ENCODE measurements at places on chromosomes 2 and 18.

DNA sequence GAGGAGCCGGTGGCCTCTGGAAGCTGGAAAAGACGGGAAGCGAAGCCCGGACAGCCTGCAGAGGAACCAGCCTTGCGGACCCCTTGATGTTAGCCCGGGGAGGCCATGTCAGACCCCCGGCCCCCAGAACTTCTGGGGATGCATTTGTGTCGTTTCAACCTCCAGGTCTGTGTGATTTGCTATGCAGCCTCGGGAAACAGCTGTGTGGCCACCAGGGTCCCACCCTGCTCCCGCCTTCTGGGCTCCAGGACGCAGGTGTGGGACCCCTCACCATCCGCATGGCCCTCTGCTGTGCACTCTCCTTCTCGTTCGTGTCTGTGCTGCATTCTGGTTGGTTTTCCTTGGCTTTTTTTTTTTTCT is 13.3 kb downstream of the NEU4 start:
- no peaks in the 10 kb centered on the region for H3K36me3 ChIP-seq
- no peak overlapping the region for H3K4me3 ChIP-seq
- no peak overlapping the region for H3K27ac ChIP-seq
- no peak for DNase-seq
- no peaks in the 10 kb centered on the region for H3K4me1 ChIP-seq

- H3K36me3 ChIP-seq: no peaks in the 10 kb centered on the region
- H3K4me3 ChIP-seq: no peak overlapping the region
- H3K27ac ChIP-seq: peak overlapping the region; percentile 3
- H3K27me3 ChIP-seq: no peaks in the 10 kb centered on the region
- peak; percentile 28 for DNase-seq
Observed at GRCh38 chr18:41128126-41128525, 826.9 kb upstream of the PIK3C3 start.

DNA sequence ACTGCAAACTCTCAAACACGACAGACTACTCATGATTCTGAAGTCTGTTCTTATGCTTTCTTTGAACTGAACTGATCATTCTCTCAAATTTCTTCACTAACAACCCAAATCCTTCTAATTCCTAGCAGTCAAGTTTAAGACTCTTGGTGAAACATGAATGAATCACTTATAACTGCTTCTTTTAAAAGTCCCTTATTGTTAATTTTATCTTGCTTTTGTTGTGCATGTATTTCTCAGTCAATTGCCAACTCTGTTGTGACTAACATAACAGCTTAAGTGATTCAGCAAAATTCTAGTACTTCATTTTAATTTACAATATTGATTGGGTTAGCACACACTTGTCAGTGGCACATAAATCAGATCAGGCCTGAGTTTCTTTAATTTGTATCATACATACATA is 357.0 kb upstream of the FSIP2 start:
- H3K4me3 ChIP-seq: no peak overlapping the region
- H3K4me1 ChIP-seq: no peaks in the 10 kb centered on the region
- no peak overlapping the region for H3K27ac ChIP-seq
- DNase-seq: no peak

DNA sequence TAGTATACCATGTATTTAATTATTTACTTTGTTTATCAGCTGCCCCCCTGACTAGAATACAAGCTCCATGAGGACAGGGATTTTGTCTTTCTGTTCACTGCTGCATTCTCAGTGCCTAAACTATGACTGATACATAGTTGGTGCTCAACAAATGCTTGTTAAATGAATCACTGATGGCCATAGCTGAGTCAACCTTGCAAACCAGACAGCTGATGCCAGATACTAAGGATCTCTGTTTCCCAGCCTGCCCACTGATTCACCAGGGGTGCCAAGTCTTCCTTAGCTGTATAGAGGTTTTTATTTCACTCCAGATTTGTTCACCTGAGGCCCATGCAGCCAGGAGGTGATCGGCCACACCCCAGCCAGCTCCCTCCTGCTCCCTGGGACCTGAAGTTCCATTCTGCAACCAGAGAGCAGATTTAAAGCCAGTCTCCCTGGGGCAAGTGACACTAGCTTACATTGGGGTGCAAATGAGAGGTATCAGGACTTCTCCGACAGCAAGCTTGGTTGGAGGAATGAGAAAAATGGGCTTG is 92.2 kb downstream of the C1QL2 start:
- H3K36me3 ChIP-seq: no peaks in the 10 kb centered on the region
- H3K27ac ChIP-seq: no peak overlapping the region
- H3K4me1 ChIP-seq: no peaks in the 10 kb centered on the region
- no peaks in the 10 kb centered on the region for H3K27me3 ChIP-seq
- no peak overlapping the region for H3K4me3 ChIP-seq
- DNase-seq: peak; percentile 2

DNA sequence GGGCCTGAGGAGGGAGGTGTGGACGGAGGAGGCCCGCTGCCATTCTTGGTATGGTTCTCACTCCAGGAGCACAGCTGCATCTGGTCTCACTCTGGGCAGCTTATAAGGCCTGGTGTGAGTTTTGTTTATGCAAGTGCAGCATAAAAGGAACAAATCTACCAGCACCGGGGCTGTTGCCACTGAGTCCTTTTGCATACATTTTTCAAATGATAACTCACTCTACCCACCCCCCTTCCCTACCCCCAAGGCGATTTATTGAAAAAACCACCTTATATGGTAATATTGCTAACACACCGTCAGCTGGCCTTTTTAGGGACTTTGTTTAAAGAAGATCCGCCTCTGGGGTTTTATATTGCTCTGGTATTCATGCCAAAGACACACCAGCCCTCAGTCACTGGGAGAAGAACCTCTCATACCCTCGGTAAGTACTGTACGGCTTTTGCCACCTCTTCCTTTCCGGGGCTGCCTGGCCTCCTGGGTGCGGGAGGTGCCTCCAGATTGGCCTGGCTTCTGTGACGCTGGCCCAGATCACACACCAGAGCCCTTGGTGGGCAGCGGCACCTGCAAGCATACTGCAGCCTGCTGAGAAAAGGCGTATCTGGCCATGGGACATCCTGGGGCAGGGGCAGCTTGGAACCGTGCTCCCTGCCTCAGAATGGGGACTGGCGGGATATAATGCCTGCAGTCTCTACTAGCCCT is at the start of gene ACTG2:
Gene ACTG2, plus strand, starts transcription at position 378 of the 699 bp plus-strand sequence. CDS start 8,304 bp downstream, outside the sequence.
- H3K4me3 ChIP-seq: peak within 1 kb of the TSS; percentile 51
- no peaks in the 10 kb centered on the region for H3K36me3 ChIP-seq
- peaks cover 29% of the 10 kb centered on the region for H3K27me3 ChIP-seq
- no peak within 1 kb of the TSS for H3K27ac ChIP-seq
- peak; percentile 13 for DNase-seq
- H3K4me1 ChIP-seq: peaks cover 26% of the 10 kb centered on the region

GRCh38 chr2:239204136-239204875 is 196.5 kb downstream of the HDAC4 start:
- H3K4me1 ChIP-seq: no peaks in the 10 kb centered on the region
- no peaks in the 10 kb centered on the region for H3K36me3 ChIP-seq
- H3K27ac ChIP-seq: no peak overlapping the region
- H3K27me3 ChIP-seq: peaks cover 2% of the 10 kb centered on the region
- no peak for DNase-seq

DNA sequence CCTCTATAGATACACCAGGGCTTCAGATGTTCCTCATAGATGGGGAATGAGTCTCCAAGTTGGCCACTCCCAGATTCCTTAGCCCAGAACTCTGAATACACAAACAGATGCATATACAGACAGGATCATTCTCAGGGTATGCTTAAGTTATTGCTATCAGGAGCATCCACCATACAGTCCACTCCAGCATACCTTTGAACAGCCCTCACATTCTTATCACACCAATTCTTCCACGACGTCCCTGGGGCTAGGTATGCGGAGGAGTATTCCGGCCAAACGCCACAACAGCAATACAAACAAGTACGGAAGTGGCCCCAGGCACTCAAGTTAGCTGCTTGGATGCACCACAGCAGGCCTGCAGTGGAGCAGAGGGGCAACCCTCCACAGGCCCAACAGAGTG is 312.5 kb upstream of the CHAC2 start:
- H3K4me3 ChIP-seq: no peak overlapping the region
- H3K36me3 ChIP-seq: no peaks in the 10 kb centered on the region
- H3K4me1 ChIP-seq: no peaks in the 10 kb centered on the region
- DNase-seq: no peak

DNA sequence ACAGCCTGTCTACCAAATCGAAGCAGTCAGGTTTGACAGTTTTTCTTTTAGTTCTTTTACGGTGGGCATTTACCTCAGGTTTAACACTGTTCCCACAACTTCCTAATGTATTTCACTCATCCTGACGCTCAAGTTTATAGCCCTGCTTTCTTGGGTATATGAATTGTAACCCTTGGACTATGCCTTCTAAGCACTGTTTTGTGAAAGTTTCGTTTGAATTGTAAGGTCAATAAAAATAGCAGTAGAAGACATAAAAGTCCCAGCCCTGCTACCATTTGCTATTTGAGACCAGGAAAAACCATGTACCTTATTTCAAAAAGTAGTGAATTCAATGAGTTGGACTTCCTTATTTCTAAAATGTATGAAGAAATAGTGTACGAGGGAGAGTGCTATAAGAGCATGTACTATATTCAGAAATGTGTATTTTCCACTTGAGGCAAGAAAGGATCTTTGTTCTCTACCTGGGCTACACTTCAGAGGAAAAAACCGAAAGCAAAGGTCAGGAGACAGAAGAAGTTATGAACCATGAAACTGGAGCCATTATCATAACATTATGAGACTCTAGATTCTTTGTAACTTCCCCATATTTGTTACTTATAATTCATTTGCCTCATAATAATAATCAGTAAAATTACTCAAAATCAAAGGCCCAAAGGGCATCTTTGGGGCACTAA is 1.9 kb upstream of the ZC3H15 start:
- no peak overlapping the region for H3K4me3 ChIP-seq
- no peak overlapping the region for H3K27ac ChIP-seq
- DNase-seq: no peak
- H3K4me1 ChIP-seq: no peaks in the 10 kb centered on the region
- no peaks in the 10 kb centered on the region for H3K27me3 ChIP-seq

DNA sequence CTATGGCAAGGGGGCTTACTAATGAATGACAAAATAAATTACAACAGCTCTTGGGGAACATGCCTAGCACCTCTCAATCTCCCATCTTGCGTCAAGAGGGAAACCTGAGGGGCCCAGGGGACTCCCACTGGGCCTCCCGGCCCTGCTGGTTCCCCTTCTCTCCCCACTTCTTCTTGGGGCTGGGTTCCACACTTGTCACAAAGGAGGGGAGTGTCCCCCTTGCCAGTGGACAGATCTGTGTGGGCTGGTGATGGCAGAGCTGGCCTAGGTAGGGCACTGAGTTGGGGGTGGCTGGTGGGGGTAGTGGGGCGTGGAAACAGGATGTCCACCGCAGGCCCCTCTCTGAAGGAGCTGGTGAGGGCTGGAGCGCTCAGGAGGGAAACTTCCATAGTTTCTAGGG is 184.0 kb upstream of the HAAO start:
- H3K27ac ChIP-seq: no peak overlapping the region
- no peak for DNase-seq
- no peaks in the 10 kb centered on the region for H3K36me3 ChIP-seq

DNA sequence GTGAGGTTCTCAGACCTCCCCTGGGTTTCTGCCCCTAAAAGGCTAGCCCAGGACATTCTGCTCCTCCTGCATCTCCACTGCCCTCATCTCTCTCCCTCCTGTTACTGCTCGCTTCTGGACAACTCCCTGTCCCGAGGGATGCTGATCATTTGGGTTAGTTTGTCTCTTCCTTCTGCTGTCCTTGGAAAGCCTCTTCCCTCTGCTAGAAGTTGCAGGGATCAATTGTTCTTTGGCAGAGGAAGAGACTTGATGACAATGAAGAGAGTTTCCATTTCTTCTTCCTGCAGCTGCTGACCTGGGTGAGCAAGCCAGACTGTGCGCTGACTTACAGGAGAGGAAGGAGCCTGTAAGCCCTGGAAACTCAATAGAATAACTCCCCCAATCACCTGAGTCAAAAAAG is 68.9 kb downstream of the RDH14 start:
- DNase-seq: no peak
- no peaks in the 10 kb centered on the region for H3K4me1 ChIP-seq
- no peaks in the 10 kb centered on the region for H3K36me3 ChIP-seq
- peaks cover 12% of the 10 kb centered on the region for H3K27me3 ChIP-seq

DNA sequence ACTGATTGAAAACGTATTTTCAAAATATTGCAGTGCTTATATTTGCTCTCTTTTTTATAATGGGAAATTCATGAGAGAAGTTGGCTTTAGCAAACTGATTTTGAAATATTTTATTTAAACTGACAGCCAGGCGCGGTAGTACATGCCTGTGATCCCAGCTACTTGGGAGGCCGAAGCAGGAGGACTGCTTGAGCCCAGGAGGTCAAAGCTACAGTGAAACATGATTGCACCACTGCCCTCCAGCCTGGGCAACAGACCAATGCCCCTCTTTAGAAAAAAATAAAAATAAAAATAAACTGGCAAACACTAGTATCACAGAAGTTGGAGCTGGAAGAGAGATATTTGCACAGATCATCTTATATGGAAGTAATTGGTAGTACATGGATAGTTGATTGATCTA is 20.7 kb downstream of the ZBTB7C start:
- no peak for DNase-seq
- no peaks in the 10 kb centered on the region for H3K36me3 ChIP-seq
- H3K4me3 ChIP-seq: no peak overlapping the region
- H3K4me1 ChIP-seq: peaks cover 13% of the 10 kb centered on the region
- peaks cover 17% of the 10 kb centered on the region for H3K27me3 ChIP-seq

GRCh38 chr2:66772618-66773017 is 337.7 kb downstream of the MEIS1 start:
- H3K27me3 ChIP-seq: no peaks in the 10 kb centered on the region
- H3K36me3 ChIP-seq: no peaks in the 10 kb centered on the region
- H3K27ac ChIP-seq: no peak overlapping the region
- no peak overlapping the region for H3K4me3 ChIP-seq
- H3K4me1 ChIP-seq: no peaks in the 10 kb centered on the region
- no peak for DNase-seq

- no peak overlapping the region for H3K4me3 ChIP-seq
- no peak for DNase-seq
- no peak overlapping the region for H3K27ac ChIP-seq
- H3K27me3 ChIP-seq: no peaks in the 10 kb centered on the region
Observed at GRCh38 chr2:128474962-128475361, 156.3 kb upstream of the HS6ST1 start.

- H3K27me3 ChIP-seq: no peaks in the 10 kb centered on the region
- no peaks in the 10 kb centered on the region for H3K36me3 ChIP-seq
- H3K27ac ChIP-seq: no peak overlapping the region
- no peak for DNase-seq
- no peak overlapping the region for H3K4me3 ChIP-seq
Observed at GRCh38 chr2:239131521-239131920, 269.3 kb downstream of the HDAC4 start.

DNA sequence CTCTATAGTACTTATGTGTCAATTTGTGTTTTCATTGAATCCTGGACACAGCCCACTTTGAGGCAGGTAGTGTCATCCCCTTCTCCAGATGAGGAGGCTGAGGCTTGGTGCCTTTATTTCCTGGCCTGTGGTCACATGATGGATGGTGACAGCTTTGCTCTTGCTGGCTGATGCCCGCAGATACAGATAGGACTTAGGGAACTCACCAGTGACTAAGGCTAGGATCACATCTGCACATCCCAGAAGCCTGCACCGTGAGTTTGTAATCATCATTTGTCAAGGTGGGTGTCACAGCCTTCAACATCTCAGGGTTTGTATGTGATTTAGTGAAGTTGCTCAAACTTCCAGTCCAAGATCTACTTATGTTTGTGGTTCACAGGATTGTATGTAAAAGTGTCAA is 295.1 kb upstream of the RAB12 start:
- no peak overlapping the region for H3K4me3 ChIP-seq
- DNase-seq: peak; percentile 40
- no peaks in the 10 kb centered on the region for H3K27me3 ChIP-seq

GRCh38 chr2:130393318-130393910 is 37.6 kb downstream of the PTPN18 start:
- no peaks in the 10 kb centered on the region for H3K36me3 ChIP-seq
- no peak overlapping the region for H3K27ac ChIP-seq
- peak; percentile 23 for DNase-seq
- no peaks in the 10 kb centered on the region for H3K27me3 ChIP-seq
- peaks cover 5% of the 10 kb centered on the region for H3K4me1 ChIP-seq
- H3K4me3 ChIP-seq: no peak overlapping the region

All from astrocyte (in vitro differentiated cells and primary cell).